ENCODE measurements at places on chromosomes 4 and X.

DNA sequence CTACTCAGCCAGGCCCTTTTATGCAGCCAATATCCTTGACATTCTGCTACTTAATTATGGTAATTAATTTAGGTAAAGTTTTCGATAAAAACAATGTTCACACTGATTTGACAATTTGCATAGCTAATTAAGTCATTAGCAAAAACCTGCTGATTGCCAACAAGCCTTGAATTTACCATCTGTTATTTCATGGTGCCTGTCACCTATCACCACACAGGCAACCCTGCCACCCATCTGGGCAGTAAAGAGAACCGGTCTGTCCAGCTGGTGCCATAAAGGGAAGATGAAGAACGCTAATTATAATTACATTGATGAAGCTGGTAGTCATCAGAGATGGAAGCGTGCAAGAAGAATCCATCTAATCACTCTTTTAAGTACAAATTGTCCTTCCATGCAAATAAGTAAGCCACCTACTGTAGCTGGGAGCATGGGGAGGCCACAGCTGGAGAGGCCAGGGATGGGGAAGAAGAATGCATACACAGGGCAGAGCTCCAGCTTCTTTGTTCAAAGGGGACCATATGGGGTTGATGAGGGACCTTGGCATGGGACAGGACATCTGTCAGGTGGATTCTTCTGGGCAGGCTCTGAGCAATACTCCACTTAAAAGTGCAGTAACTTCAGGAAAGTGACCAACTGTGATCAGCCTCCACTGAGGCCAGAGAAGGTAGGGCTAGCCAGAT, 277.3 kb upstream of the TAPT1 start:
- no peak for DNase-seq

GRCh38 chrX:9635803-9636202, 129.8 kb downstream of the GPR143 start:
- DNase-seq = no peak

DNA sequence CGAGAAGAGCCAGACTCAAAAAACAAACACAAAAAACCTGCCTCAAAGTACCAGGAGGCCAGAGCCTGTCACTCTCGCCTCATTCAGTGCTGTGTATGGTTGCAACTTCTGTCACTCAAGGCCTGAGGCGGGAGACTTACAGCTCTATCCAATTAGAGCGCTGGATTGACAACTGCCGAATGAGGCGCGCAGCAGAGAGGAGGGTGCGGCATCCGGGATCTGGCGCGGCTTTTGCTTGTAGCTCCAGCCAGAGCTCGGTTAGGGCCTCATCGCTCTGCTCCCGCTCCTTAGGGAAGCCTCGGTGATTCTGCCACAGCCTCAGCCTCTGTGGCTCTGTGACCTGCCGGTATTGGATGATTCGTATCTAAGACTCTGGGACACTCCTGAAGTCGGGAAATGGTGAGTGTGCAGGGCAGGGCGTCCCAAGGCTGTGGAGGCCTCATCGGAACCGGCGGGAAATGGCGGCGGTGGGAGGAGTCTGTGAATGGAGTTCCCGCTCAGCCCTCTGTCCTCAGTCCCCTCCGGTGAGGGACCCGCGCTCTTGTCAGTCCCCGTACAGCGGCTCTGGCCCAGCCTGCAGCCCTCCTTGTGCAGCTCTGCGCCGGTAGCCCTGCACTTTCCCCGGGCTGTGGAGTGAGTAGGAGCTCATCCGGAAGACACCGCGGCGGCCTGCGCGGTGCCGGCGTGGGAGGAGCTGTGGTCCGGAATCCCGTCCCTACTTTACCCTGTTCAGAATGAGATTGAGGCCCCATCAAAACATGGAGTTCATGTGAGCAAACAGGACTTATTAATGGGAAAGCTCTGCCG, at the start of gene ZNF718:
TSS of gene ZNF718 (plus strand) at position 227 of the 807 bp plus-strand sequence. CDS start at position 397, 170 bp downstream.
- peak; percentile 91 for DNase-seq

GRCh38 chr4:19880206-19880605, 371.5 kb upstream of the SLIT2 start:
- DNase-seq = no peak

- peak; percentile 29 for DNase-seq
Observed at GRCh38 chr4:76059750-76060149, 14.8 kb upstream of the ART3 start.

GRCh38 chr4:109195646-109196045, 106.8 kb downstream of the COL25A1 start:
- DNase-seq = no peak

- DNase-seq = no peak
Observed at GRCh38 chr4:10045481-10045880, 24.2 kb upstream of the SLC2A9 start.

DNA sequence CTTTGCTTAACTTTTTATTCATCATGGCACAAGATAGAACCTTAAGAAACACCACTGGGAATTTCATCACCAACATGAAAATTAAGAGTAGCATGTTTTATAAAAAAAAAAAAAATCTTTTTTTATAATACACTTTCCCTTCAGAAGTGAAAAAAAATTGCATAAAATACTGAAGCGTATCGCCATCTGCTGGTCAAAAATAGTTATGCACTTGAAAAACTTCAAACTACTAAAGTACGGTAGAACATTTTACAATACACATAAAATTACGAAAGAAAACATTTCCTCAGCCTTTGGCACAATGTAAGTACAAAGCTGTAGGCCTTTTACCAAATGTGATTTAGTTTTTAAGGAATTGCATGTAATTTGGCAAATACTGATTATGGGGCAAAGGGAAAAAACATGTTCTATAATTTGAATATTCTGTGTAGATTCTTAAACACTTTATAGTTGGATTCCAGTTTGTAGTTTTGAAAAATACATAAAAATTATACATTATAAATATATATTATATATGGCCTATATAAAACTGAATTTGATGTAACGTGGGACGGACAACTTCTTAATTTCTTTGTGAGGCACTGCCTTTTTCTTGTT, 26.5 kb downstream of the HCCS start:
- DNase-seq = no peak

- no peak for DNase-seq
Observed at GRCh38 chr4:77595364-77595973, 10.2 kb upstream of the CXCL13 start.

DNA sequence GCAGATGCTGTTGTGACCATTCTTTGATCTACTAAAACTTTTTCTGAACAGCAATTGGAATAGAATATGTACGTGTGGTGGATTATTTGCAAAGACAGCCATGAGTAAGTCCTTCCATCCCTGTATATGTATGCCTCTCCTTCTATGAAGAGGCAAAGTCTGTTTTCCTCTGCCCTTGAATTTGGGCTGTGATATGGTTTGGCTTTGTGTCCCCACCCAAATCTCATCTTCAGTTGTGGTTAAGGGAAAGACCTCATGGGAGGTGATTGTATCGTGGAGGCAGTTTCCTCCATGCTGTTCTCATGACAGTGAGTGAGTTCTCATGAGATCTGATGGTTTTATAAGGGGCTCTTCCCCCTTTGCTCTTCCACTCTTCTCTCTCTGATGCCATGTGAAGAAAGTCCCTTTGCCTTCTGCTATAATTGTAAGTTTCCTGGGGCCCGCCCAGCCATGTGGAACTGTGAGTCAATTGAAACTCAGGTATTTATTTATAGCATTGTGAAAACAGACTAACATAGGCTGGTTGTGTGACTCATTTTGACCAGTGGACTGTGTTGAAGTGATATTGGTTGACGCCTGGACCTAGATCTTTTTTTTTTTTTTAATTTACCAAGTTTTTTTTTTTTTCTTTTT, 108.3 kb upstream of the CAMK2D start:
- DNase-seq = peak; percentile 67

DNA sequence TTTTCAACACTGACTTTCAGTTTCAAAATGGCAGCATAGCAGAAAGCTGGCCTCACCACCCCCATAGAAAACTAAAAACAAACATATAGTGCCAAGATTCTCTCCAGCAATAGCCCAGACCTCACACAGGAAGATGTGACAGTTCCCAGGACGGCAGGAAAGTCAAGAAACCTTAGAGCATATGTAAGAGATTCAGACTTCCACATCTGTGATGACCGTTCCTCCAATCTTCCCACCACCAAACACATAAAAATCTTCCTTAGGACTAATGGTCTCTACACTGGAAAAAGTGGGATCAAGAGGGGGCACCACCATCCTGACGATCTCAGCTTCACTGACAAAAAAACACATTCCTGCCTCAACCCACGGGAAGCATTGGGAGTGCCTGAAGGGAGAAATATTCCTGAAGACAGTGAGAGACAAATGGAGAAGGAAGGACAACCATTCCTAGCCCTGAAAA, 134.1 kb upstream of the CPXCR1 start:
- DNase-seq = no peak

DNA sequence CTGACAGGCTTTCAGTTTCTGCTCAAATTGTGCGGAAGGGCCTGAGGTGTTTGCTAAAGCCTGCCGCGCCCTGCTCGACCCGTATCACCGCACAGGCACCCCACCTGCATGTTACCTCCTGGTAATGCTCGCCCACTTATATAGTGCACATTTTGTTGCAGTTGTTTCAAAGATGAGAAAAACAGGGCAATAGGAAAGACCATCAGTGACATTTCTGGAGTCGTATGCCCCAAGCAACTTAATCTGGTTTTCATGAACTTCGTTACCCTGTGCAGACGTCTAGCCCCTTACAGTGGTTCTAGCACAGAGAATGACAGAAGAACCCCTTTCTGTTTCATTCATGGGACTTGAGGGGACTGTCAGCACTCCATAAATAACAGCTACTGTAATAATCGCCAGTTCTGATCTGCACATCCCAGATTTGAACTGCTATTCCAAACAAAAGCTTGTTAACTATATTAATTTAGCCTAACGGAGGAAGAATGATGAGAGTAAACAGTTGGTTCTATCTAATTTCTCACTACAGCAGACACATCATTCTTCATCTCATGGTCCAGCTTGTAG, 940 bp upstream of the DCTD start:
- no peak for DNase-seq

GRCh38 chrX:110363244-110363643, 4.6 kb downstream of the RTL9 start:
- no peak for DNase-seq

DNA sequence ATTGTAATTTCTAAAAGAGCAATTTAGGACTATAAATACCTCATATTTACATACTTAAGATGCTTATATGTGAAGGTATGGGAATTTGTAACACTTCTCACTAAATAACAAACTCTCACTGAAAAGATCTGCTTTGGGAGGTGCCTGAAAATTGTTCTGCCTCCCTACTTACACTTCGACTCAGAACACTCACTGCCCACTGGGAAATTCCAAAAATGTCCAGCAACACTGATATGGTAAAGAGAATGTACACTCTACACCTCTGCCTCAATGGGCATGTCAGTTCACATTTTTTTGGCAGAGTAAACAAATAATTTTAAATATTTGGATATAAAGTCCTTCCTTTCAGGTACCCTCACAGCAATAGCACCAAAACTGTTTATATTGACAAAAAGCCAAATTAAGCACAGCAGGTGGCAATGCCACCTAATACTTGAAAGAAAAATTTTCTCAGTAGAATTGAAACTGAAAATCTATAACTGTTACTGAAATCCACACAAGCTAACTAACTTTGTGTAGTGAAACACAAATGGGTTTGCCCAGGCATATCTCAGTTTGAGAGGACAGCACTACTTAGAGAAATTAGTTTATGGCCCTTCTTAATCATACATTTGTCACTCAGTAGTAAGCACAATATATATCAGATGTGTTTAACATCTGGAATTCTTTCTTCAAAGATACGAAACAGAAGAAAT, 67.1 kb downstream of the PRDM5 start:
- no peak for DNase-seq

GRCh38 chr4:18041114-18041513, 19.6 kb upstream of the LCORL start:
- no peak for DNase-seq

DNA sequence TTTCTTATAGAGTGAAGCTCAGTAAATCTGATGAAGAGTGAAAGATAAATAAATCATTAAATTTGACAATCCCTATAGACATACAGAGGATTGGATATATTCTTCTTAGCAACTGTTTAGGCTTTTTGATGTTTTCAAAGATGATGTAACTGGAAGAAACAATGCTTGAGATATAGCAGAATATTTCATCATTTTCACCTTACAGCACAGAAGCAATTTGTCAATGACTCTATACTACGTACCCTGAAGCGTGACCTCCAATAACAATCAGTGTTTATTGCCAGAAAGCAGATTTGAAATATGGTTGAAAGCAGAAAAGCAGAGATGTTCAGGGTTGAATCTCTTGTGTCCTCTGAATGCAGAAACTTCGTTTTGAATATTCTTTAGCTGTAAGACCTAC, 228.4 kb downstream of the DTHD1 start:
- DNase-seq = no peak

- DNase-seq = no peak
Observed at GRCh38 chrX:134679221-134679620, 20.9 kb upstream of the PLAC1 start.

DNA sequence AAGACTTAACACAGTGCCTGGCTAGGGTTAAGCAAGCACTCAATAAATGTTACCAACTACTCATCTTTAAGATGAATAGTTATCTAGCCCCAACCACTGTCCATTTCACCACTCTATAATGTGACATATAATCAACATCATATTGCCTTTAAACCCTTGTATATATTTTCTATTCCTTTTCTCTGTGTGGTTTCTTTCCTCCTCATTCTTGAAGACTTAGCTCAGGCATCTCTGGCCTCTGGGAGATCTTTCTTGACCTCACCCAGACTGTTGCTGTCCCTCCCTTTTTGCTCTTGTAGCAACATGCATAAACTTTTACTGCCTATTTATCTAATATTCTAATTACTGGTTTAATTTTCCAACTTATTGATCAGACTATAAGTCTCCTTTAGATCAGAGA, 249.9 kb upstream of the MAB21L2 start:
- DNase-seq = no peak

GRCh38 chrX:48806081-48806480, 4.2 kb downstream of the HDAC6 start:
- no peak for DNase-seq

DNA sequence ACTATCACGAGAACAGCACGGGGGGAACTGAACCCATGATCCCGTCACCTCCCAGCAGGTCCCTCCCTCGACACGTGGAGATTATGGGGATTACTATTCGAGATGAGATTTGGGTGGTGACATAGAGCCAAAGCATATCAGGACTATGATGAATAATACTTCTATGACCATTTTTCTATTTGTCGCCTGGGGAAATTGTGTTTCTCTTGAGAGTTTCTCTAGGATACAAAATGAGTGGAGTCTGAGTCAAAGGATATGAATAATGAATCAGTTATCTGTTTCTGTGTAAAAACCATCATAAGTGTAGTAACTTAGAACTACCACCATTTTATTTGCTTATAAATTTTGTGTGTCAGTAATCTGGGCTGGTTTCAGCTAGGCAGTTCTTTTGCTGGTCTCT, 533.0 kb upstream of the ARX start:
- no peak for DNase-seq

DNA sequence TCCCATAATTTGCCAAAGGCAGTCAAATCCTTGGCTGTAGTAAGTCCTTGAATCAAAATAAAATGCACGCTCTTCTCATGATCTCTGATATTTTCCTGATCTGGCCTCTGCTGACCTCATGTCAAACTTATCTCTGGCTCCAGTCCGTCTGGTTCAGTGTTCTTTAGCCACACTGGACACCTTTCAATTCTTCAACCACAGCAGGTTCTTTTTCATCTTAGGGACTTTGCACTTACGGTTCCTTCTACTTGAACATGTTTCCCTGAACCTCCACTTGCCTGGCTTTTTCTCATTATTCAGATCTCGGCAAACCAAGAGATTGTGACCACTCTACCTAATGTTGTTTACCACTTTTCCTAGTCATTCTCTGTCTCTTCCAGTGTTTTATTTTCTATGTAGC, 10.3 kb downstream of the ENPEP start:
- no peak for DNase-seq

- no peak for DNase-seq
Observed at GRCh38 chr4:48813964-48814363, 16.9 kb upstream of the OCIAD1 start.

- DNase-seq = no peak
Observed at GRCh38 chr4:53861856-53862610, 202.4 kb downstream of the CHIC2 start.

Measured in T-helper 2 cell treated with Interferon-gamma antibody and Interleukin-4, amounts not matched to agents 5 μg/mL and 100 μg/mL, for 36 hours (primary cell).